ENCODE measurements at places on chromosomes 7 and 10. TPM values are rescaled to one million over a fixed set of nuclear protein-coding genes. Genes with fewer than 3 reads are reported as not detected.

- DNase-seq: no peak
Measured at GRCh38 chr7:105426606-105427146, 38.0 kb upstream of the SRPK2 start.

DNA sequence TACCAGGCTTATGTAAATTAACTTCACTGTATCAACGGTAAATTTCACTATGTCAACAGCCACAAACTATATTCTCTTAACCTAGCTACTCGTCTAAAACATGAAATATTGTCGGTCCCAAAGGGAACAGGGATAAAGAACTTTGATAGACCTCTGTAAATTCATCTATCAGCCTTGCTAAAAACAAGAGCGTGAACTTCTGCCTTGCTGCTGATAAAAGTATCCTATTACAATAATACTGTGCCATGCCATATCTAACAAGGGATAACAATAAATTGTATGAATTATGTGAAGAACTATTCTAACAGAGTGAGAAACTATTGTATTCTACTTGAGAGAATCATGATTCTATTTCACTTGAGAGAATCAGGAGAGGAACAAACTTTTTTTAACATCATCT lies 117.2 kb downstream of the CNOT4 start:
- DNase-seq: no peak

DNA sequence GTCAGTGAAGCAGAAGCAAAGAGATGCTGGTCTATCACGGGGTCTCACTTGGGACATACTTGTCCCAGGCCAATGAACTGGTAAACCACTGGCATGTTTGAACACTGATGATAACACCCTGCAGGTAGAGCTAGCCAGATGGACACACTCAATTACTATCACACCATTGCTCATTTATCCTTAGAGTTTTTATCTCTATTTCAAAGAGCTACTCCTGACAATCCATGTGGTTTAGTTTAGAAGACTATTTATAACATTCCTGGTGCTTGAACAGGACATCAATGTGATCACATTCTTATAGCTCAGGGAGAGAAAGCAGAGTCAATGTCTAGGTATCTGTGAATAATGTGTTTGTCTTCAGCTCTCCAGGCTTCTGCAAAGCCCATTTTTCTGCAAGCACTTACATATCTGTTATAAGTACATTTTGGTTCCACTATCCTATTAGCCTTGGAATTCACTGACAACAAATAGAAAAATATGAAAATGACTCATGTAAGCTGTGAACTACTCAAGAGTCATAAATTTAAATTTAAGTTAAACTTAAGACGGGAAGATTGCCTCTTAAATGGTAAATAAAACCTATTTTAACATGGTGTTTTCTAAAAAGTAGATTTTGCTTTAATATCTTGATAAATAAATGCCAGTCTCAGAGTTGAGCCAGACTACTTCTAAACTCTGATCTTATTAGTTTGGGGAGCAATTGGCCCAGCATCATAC lies 106.7 kb upstream of the MBL2 start:
- DNase-seq: no peak

The GPR146 gene
- 7.9 TPM for total RNA-seq

GRCh38 chr7:29839302-29839701 lies 33.0 kb downstream of the WIPF3 start:
- no peak for DNase-seq

The FAM25G gene
- not detected for total RNA-seq

- no peak for DNase-seq
Measured at GRCh38 chr7:139798892-139799291, 21.1 kb upstream of the HIPK2 start.

The NACAD gene
- total RNA-seq: 3.7 TPM

GRCh38 chr10:78843495-78843894 lies 225.3 kb upstream of the ZMIZ1 start:
- DNase-seq: no peak

DNA sequence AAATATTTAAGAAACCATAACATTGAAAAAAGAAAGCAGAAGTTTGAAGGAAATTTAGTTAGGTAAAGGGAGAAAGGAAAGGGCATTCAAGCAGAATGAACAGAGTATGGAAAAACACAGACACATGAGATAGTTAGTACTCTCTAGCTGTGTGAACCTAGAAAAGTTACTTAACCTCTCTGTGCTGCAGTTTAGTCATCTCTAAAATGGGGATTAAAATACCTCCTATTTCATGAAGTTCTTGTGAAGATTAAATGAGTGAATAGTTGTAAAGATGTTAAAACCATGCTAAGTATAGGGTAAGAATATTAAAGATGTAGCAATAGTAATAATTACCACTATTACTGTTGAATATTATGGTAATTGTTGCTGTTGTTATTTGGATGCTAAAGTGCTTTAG lies 269.6 kb downstream of the SLC25A13 start:
- DNase-seq: no peak

GRCh38 chr7:3193379-3194120 lies 107.5 kb upstream of the SDK1 start:
- no peak for DNase-seq

The KCP gene
- 0.14 TPM for total RNA-seq

DNA sequence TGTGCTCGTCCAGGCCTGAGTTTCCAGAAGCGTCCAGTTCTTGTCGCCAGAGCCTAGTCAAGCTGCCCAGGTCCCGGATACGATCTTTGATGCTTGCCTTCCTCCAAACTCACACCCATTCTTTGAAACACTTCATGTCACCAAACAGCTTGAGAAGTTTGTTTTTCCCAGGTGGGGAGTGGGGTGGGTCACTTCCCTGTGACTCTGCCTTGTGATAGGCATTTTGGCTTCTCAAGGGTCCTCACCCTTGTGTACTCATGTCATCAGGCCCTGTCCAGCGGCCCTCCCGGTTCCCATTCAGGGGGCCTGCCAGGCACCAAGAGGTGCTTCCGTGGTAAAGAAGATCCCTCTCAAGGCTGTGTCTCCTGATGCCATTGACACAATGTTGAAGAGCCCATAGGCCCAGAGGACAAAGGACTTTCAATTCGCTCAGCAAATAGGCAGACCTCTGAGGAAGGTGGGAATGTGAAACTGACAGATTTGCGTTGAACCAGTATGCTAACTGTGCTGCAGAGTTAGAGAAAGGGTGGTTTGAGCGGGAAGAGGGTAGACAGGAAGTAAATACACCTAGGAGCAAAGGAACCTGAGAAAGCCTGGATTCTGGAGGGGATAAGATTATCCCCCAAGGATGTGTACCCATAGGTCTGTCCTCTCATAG lies 24.7 kb upstream of the SFTPA1 start:
- no peak for DNase-seq

- DNase-seq: no peak
Measured at GRCh38 chr10:98673171-98673782, 226.5 kb upstream of the HPS1 start.

The CHAT gene
- not detected for total RNA-seq

GRCh38 chr7:142523821-142524460 lies 225.3 kb upstream of the PRSS1 start:
- DNase-seq: no peak

- no peak for DNase-seq
Measured at GRCh38 chr10:86836044-86836443, 79.6 kb downstream of the BMPR1A start.

The CRHR2 gene
- not detected for total RNA-seq

The SLC26A5 gene
- total RNA-seq: 0.68 TPM

The SH2B2 gene
- 24.9 TPM for total RNA-seq

DNA sequence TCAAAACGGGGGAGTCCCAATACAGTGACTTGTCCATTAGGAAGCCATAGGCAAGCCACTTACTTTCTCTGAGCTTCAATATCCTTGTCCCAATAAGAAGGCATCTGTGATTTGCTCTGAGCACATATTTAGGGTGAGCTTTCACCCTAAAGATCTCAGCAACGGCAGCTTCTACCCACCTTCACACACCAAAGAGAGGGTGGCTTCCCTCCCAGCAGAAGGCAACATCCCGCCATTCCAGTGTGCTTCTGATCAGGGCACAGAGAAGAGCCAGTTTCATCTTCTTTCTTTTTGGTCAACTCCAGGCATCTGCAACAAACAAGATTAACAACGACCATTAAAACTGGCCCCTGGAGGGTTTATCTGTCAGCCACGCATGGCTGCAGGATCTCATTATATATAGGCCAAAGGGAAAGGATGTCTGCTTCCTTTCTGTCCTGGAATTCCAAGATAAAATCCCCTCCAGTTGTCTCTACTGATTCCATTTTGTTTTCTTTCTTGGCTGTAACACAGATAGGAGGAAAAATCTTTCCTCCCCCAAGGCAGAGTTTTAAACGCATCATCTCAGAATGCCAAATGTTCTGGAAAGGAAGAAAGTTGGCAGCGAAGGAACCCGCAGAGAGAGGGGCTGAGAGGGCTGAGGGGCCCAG lies 491 bp upstream of the SH2D4B start:
- DNase-seq: peak; percentile 33

- DNase-seq: no peak
Measured at GRCh38 chr7:111012799-111013675, 77.9 kb upstream of the LRRN3 start.

The LRRC61 gene
- 21.7 TPM for total RNA-seq

DNA sequence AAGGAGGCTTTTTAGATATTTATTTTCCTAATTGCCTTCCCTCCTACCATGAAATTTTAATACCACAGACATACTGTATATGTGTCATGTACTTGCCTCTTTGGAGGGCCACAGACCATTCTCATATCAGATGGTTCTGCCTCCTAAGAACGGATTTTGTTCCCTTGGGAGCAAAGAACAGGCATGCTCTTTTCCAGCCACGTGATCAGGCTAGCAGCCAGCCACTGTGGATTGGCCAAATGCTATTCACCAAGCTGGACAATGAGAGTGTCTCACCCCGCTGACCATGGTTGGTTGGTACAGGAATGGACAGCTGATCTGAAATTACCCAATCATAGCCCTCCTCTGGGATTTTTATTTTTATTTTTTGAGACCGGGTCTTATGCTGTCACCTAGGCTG lies 21.5 kb upstream of the CRHR2 start:
- DNase-seq: no peak

DNA sequence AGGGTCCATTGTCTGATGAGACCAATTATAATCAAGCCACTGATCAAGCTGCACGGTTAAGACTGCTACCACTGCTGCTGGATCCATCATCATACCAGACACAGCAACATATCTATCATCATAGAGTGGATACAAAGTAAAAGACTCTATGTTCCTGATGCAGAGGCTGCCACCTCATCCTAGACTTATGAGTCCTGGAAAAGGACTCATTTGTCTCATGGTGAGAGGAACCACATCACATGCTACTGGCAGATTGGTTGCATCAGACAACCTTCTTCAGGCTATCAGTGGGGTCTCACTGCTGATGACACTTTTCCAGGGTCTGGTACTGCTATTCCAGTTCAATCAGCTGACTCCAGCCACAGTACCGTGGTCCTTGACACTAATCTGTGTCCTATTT lies 79.0 kb downstream of the ABI1 start:
- DNase-seq: no peak

GRCh38 chr7:1946025-1946772 lies 276.1 kb downstream of the ELFN1 start:
- DNase-seq: peak; percentile 61

The IFIT1B gene
- 6.3 TPM for total RNA-seq

The CPN1 gene
- not detected for total RNA-seq

All from spleen (tissue), 13 donors.